ENCODE measurements at places on chromosomes 7 and 10.

- DNase-seq = no peak
Measured at GRCh38 chr7:137449016-137449415, 105.5 kb upstream of the PTN start.

GRCh38 chr10:69065406-69066361 is 22.2 kb upstream of the SRGN start:
- no peak for DNase-seq

DNA sequence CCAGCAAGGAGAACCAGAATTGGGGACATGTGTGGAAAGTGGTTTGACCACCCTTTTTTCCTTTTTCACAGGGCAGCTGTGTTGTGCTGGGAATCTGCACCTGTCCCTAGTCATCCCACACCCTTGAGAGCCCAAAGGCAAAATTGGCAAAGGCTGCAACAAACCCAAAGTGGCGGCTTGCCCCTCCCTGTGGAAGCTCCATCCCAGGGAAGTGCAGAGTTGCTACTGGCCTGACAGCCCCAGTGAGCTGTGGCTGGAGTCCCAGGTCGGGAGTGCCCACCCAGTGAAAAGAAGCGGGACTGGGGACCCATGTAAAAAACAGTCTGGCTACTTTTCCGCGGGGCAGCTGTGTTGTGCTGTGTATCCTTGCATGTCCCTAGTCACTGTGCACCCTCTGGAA is 109.1 kb upstream of the GRM3 start:
- no peak for DNase-seq

DNA sequence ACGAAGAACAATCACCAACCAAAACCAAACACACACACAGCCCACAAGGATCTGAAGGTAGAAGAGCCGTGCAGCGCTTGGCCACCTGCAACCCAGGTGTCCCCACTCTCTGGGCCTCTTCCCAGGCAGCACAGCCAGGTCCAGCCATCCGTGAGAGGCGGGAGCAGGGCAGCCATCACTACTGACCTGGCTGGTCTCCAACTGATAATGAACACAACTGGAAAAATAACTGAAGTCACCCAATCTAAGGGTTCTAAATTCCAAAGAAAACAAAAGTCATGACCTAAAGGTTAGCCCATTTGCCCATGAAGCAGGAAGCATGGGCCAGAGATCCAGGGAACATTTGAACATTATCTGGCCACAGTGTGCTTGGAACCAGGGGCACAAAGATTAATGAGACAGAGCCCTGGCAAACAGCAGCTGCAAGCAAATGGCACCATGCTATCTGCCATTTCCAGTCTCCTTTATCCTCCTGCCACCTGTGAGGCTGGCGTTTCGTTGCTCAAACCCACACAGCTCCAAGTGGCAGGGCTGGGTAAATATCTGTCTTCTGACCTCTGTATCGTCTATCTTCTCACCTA is 207.9 kb downstream of the TNS3 start:
- no peak for DNase-seq

DNA sequence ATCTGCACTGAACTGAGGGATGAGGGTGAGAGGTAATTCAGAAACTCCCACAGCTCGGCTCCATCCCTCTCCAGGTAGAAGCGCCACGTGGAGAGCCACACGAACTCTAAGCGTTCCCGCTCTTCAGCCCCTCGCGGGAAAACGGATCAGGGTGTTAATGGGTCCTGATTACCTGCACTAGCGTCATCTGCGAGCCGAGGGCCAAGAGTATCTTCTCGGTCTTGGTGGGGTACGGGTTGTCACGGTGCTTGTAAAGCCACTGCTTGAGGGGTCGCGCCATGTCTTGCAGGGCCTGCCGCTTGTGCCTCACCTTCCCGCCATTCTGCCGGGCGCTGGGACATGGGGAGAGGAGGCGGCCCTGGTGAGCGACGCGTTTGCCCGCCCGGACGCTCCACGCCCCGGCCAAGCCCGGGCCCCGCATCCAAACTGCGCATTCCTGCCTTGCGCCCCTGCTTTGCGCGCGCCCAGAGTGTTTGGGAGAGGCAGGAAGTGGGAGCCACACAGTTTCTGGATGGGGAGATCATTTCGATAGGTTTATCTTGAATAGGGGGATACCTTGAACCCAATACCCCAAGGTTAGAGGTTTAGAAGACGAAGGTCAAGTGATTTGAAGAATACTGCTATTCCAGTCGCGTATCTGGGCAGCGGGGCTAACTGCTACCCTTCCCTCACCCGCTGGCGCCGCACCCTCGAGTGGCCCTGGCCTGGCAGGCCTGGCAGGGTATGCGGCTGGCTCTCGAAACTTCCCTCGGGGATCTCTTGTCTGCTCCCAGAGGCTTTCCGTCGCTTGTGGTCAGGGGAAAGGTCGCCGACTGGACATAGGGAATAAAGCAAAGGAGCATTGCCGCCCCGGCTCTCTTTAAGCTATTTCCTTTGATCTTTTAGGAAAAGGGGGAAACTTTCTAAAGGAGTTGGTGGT is 4.2 kb downstream of the MKX start:
- DNase-seq = no peak

- DNase-seq = no peak
Measured at GRCh38 chr7:50681432-50682045, 101.2 kb downstream of the GRB10 start.

DNA sequence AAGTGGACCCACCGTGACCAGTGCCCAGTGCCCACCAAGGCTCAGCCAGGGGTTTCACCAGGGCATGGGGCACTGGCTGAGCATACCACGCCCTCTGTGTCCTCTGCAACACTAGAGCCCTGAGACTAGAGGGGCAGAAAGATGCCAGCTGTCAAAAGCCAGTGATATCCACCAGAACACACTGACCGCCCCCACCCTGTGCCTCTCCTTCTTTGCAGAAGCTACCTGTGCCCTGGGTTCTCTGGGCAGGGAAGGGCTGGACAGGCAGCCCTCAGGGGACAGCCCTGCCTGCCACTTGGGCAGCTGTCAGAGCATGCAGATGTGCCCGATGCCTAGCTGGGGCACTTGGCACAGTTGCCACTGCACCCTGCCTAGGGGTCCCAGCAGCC is 494 bp downstream of the VSIR start:
- no peak for DNase-seq

GRCh38 chr10:129927351-129928120 is 36.5 kb downstream of the EBF3 start:
- no peak for DNase-seq

- DNase-seq = no peak
Measured at GRCh38 chr10:128046953-128047290, 79.3 kb downstream of the MKI67 start.

DNA sequence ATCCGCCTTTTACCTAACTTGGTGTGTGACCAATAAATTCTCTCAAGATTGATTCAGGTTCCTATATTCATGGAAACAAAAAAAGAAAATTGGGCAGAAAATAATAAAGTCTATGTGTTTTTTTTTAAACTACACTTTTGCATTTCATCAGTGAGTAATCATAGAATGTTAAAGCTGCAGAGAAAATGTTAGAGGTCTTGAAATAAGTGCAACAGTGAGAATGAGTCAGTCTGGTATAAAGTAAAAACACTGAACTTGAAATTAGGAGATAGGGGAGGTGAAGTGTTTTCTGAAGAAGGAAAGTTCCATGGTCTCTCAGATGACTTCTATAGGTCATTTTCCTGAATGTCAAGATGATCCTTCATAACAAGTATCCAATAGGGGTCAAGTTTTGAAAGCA is 202.6 kb upstream of the NRP1 start:
- no peak for DNase-seq

DNA sequence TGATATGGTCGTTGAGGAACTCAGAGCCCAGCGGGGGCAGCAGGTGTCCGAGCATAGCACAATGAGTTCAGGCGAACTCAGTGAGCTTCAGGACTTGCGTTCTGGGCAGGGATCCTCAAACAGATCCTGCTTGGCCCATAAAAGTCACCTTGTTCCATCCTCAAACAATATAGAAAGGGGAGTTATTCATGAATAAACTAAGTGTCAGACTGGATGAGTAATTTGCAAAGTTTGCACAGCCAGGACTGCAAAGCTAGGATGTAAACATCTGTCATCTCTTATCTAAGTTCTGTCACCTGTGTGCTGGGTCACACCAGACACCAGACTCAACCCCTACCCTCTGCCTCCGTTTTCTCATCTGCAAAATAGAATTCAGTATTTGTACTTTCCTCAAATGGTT is 58.0 kb upstream of the PFKP start:
- DNase-seq = no peak

- no peak for DNase-seq
Measured at GRCh38 chr10:24706479-24707118, 17.1 kb downstream of the ARHGAP21 start.

DNA sequence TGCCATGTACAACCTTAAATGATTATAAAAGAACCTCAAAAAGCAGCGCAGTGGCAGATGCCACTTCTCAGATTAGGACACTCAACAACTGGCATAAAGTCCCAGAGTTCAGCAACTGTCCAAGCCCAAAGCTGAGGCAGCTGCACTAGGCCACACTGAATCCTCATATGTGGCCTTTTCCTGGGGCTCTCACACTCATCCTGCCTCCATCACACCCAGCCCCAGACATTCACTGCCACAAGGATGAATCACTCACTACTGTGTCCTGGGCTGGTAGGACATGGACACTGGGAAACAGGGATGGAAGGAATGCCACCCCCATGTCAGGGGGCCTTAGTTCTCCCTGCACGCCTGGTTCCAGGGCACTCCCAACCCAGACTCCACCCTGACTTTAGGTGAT is 547.7 kb downstream of the TNS3 start:
- no peak for DNase-seq

DNA sequence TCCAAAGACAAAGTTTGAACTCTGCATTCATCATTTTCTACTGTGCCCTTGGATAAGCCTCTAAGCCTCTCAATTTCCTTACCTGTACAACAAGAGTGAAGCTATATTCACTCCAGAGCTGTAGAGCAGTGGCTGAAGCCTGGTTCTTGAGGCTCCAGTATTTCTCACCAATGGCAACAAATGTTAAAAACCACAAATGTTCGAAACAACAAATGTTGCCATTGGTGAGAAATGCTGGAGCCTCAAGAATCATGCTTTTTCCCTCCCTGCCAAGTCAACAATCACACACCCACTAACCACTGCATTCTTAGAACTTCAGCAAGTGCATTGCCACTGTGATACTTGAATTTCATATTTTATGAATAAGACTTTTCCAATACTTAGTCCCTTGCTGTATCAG is 237.9 kb downstream of the TMEM26 start:
- no peak for DNase-seq

GRCh38 chr10:89695307-89695706 is 6.1 kb upstream of the KIF20B start:
- no peak for DNase-seq

DNA sequence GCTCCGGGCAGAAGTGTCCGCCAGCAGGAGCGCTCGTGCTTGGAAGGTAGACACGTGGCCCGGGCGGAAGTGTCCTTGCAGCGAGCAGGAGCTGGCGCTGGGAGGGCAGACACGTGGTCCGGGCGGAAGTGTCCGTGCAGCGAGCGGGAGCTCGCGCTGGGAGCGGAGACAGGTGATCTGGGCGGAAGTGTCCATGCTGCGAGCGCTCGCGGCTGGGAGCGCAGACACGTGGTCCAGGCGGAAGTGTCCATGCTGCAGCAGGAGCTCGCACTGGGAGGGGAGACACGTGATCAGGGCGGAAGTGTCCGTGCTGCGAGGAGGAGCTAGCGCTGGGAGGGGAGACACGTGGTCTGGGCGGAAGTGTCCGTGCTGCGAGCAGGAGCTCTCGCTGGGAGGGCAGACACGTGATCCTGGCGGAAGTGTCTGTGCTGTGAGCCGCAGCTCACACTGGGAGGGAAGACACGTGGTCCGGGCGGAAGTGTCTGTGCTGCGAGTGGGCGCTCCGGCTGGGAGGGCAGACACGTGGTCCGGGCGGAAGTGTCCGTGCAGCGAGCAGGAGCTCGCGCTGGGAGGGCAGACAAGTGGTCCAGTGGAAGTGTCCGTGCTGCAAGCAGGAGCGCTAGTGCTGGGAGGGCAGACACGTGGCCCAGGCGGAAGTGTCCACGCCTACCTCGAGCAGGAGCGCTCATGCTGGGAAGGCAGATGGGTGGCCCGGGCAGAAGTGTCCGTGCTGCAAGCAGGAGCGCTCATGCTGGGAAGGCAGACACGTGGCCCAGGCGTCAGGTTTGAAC is 41.1 kb upstream of the PRKAR1B start:
- DNase-seq = no peak

- no peak for DNase-seq
Measured at GRCh38 chr10:99930731-99931550, 78.8 kb downstream of the DNMBP start.

- DNase-seq = no peak
Measured at GRCh38 chr10:70634011-70634410, 31.5 kb upstream of the PRF1 start.

DNA sequence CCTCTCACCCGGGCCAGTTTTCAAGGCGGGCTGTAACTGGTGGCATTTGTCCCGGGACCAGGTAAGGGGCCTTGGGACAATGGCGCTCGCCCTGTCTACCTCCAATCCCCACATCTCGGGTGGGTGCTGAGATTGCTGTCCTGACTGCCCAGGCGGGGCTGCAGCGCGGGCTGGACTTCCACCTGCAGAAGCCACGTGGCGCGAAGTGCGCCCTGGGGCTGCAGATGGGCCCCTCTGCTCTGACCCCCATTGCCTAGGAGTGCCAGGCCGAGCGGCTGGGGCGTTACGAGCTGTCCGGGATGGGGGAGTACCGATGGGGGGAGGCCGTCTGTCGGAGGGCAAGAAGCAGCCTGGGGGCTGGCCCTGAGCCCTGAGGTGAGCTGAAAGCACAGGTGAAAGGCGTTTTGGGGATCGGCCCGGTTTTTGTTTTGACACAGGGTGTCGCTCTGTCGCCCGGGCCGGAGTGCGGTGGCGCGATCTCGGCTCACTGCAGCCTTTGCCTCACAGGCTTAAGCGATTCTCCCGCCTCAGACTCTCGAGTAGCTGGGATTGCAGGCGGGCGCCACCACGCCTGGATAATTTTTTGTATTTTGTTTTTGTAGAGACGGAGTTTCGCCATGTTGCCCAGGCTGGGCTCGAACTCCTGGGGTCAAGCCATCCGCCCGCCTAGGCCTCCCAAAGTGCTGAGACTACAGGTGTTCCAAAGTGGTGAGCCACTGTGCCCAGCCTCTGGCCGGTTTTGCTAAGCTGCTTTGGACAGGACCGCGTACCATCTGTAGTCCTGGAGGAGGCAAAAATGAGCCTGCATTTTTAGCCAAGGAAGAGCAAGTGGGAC is at the start of gene SFXN2:
Gene SFXN2 (plus strand): TSS at position 16 of the 835 bp plus-strand sequence. CDS start 12,001 bp downstream, outside the sequence.
- DNase-seq = peak; percentile 32

GRCh38 chr10:124041675-124042445 is 51.5 kb downstream of the CHST15 start:
- no peak for DNase-seq

- no peak for DNase-seq
Measured at GRCh38 chr10:126639084-126639483, 31.4 kb downstream of the C10orf90 start.

DNA sequence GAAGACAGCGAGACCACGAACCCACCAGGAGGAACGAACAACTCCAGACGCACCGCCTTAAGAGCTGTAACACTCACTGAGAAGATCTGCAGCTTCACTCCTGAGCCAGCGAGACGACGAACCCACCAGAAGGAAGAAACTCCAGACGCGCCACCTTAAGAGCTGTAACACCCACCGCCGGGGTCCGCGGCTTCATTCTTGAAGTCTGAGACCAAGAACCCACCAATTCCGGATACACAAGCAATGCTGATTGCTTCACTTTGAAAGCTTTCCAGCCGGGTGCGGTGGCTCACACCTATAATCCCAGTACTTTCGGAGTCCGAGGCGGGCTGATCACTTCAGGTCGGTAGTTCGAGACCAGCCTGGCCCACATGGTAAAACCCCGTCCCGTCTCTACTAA is 177.2 kb upstream of the MYO3A start:
- DNase-seq = no peak

Data from T-helper 9 cell (primary cell).